ENCODE measurements at places on chromosomes 2 and 18.

DNA sequence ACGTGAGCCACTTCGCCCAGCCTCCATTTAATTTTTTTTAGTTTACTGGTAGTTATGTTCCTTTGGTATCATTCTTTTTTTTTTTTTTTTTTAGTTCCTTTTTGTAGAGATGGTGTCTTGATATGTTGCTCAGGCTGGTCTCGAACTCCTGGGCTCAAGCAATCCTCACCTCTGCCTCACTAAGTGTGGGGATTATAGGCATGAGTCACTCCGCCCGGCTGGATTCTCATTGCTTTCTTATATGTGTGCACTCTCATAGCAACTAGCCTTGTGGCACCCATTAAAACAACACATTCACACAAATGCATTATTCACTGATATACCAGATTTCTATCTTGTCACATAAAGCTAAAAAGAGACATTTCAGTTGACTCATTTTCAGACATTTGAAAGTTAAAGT is 4.2 kb downstream of the TTC27 start:
- no peak overlapping the region for H3K27ac ChIP-seq
- peaks cover 15% of the 10 kb centered on the region for H3K36me3 ChIP-seq
- DNase-seq, result no peak
- H3K27me3 ChIP-seq, result no peaks in the 10 kb centered on the region

DNA sequence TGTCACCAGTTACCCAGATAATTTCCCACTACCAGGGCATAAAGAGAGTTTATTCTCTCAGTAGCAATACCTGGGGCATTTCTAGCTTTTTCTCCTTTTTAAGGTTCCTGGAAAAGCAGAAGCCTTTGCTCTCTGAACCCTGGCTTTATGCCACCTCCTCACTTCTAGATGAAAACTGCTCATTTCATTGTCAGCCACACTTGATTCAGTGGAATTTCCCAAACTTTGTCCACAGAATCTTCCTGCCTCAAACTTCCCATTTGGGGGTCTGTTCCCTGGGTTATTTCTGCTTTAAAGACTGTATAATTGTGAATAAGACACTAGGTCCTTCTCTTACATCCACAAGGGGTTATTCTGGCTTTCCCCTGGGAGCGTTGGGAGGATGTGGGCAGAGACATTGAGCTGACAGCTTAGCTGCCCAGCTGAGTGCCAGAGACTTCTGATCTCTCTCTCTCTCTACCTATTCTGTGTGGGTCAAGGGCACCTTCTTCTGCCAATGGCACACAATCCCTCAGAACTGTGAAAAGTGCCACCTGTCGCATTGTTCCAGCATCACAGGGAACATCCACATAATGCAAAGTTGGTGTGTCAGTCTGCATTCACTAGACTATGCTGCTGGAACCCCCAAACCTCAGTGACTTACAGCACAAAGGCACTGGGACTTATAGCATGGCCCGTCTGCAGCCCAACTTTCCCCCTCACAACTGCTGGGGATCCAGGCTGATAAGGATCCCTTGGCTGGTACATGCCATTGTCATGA is 19.9 kb upstream of the NRP2 start:
- no peak overlapping the region for H3K27ac ChIP-seq
- DNase-seq, result no peak
- H3K4me1 ChIP-seq, result no peaks in the 10 kb centered on the region
- H3K27me3 ChIP-seq, result no peaks in the 10 kb centered on the region
- no peak overlapping the region for H3K4me3 ChIP-seq
- no peaks in the 10 kb centered on the region for H3K36me3 ChIP-seq

DNA sequence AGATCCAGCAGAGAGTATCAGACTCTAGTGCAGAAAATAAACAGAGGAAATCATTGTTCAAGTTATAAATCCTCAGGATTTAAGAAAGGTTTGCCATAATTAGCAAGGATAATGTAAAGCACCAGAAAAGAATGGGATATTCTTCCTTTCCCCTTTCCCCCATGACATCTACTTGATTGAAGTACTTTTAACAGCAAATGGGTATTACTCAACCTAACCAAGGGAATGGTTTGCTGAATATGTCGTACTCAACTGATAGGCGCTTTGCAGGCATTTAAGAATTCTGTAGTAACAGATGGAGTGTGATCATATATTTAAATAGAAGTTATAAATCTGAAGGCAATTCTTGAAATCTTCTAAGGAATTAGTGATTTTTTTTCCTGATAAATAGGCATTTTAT is 2.7 kb downstream of the APCDD1 start:
- H3K27me3 ChIP-seq, result peaks cover 16% of the 10 kb centered on the region
- H3K27ac ChIP-seq, result no peak overlapping the region
- no peaks in the 10 kb centered on the region for H3K36me3 ChIP-seq
- no peak overlapping the region for H3K4me3 ChIP-seq

GRCh38 chr2:184203661-184204060 is 394.7 kb upstream of the ZNF804A start:
- no peak overlapping the region for H3K4me3 ChIP-seq
- H3K4me1 ChIP-seq, result peaks cover 1% of the 10 kb centered on the region
- no peaks in the 10 kb centered on the region for H3K27me3 ChIP-seq
- DNase-seq, result no peak
- no peak overlapping the region for H3K27ac ChIP-seq
- H3K36me3 ChIP-seq, result no peaks in the 10 kb centered on the region

DNA sequence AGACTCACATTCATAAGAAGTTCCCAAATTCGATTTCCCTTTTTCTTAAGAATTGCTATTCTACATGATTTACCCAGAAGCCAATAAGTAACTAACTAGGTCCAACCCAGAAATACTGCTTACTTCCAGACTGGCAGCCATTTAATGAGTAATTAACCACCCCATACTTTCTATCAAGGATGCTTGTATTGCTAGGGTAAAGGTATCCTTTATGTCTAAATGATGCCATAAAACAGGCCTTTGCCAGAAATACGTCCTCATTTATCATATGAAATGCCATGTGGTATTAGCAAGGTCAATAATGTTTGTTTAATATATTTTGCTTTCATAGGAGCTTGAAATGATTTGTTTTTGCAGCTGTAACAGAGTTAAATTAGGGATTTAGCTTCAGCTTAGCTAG is 56.1 kb downstream of the PLEKHM3 start:
- H3K27me3 ChIP-seq, result no peaks in the 10 kb centered on the region
- H3K4me1 ChIP-seq, result peaks cover 45% of the 10 kb centered on the region
- H3K4me3 ChIP-seq, result no peak overlapping the region
- H3K27ac ChIP-seq, result no peak overlapping the region
